ENCODE measurements at places on chromosomes 1 and 21.

GRCh38 chr1:87236585-87236984, 92.1 kb upstream of the LMO4 start:
- no peak for DNase-seq

DNA sequence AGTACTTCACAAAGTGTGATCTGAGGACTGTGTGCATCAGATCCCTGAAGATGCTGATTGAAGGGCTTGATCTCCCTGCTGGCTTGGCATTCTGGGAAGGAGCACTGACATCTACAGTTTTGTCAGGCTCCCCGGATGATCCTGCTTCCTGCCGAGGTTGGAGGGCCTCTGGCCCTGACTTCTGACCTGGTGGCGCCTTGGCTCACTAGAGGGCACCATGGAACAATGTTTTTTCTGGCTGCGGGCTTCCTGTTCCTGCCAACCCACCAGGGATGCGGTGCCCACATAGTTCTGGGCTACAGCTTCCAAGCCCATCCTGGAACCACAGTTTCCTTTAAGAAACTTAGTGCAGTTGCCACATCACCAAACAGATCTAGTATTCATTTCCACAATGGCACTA, 38.8 kb upstream of the RASAL2 start:
- DNase-seq: no peak

- DNase-seq: no peak
These were observed 151.5 kb downstream of the PEX14 start for GRCh38 chr1:10626131-10626731.

GRCh38 chr1:241413386-241413785, 56.4 kb upstream of the RGS7 start:
- DNase-seq: no peak

DNA sequence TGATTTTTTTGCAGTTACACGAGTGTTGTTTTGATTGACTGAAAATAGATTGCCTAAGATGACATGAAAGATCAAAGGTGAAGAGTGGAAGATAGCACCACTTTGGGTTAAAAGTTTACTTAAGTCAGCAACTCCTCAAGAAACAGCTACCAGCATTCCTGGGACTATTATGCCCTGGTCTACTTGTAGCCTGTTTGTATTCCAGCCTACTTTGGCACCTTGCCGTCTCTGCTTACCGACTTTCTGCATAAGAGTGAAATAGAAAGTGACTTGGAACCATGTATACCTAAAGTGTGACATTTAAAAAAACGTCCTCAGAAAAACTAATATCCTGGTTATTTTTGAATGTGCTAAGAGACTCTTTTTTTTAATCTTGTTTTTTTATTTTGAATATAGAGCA, 631.5 kb upstream of the PTBP2 start:
- DNase-seq: no peak

DNA sequence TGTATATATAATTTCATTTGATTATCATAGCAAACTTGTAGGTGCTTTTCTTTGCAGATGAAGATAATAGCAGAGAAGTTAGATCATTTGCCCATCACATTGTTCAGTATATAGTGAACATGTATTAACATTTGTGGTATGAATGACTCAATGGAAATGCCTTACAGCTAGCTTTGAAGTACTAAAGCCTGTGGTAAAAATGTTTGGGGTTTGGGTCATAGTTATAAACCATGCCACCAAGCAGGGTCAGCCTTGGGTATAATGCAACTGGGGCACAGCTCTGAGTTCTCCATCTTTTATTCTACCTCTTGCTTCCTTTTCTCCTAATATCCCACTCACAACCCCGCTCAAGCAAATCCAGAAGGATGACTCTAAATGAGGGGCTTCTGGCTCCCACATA, 141.6 kb downstream of the KCNT2 start:
- DNase-seq: no peak

DNA sequence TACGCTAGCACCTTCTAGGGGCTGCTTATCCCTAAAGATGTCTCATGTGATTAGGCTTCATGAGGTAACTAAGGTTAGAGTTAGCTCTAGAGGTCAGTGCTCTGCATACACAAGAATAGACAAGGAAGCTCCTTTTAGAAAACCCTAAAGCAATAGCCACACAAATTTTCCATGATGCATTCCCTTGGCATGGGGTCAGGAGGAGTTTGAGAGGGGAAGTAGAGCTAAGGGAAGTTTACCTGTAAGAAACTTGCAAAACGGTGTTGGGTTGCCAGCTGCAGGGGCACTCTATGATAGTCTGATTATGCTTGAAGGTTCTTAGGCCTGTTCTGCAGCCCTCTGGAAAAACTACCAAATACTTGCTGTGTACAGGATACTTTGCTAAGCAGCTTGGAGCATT, 39.0 kb upstream of the A3GALT2 start:
- no peak for DNase-seq

DNA sequence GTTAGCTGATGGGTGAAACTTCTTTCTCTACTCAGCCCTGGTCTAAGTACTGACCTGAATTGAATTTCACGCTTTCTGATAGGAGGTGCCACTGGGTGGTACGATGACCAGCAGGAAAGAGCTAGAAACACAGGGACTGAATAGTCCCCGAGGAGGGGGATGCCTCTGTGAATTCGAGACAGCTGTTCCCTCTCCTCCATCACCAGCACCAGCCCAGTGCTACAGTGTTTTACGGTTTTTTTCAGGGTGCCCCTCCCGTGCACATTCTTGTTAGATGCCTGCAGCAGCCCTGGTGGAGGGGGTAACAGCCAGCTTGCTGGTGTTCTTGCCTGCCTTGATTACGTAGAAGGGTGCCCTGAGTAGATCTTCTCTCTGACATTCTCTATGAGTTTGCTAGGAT, 7.1 kb downstream of the HUNK start:
- no peak for DNase-seq

DNA sequence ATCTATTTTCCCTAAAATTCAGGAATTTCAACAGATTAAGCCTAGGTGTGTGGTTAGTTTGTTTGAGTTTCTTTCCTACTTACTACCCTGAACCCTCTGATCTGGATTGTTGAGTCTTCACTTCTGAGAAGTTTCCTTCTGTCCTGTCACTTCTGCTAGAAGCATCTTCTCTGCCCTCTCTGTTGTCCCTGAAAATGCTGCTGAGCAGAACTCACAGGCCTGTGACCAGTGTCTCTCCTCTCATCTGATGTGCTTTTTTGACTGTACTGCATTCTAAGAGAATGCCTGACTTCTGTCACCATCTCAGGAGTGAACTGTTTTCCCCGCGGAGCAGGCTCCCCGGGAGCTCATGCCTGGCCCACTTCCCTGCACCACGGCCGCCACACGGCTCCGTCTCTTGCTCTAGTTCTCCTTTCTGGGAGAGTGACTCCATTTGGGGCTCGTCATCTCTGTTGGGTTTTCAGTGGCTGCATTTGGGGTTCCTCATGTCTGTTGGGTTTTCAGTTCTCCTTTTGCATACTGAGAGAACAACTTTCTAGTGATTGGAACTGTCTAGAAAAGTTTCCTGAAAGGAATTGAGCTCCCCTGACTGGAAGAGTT, 77.9 kb downstream of the POFUT2 start:
- no peak for DNase-seq

DNA sequence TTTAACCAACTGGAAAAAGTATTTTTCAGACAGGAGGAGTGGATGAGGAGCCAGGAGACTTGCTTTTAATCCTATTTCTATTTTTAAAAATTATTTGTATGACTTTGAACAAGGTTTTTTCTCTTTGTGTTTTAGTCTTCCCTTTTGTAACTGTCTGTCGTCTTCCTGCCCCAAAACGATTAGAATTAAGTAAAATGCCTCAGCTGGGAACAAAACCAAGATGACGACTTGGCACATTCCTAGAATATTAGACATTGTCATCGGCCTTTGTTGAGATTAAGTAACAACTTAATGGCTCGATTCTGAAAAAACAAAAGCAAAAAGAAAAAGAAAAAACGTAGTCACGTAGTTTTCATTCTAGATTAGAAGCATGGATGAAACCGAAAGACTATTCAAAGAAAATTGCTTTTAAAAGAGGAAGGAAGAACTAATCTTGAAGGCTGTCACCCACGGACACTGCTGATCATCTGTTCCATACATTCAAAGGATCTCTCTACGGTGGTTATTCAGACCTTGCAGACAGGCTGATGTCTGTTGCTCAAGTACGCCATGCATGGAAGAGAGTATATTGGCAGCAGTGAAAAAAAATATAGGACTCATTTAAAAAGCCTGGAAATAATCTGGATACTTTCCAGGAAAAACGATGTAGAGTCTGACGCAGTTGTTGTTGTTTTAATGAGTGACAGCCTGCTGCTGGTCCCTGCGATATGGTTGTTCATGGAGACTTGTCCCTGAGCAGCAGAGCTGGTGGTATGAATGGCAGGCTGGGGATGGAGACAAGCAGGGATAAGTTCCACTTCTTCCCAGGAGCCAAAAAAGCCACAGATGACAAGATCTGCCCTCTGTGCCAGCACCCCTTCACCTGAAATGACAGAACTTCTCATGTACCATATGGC, 16.8 kb downstream of the GNG4 start:
- no peak for DNase-seq

GRCh38 chr1:42379794-42380585, 602 bp upstream of the RIMKLA start:
- no peak for DNase-seq

- no peak for DNase-seq
These were observed 64.0 kb downstream of the CHD5 start for GRCh38 chr1:6116137-6116536.

GRCh38 chr1:226809785-226810571, 60.4 kb upstream of the PSEN2 start:
- DNase-seq: no peak

DNA sequence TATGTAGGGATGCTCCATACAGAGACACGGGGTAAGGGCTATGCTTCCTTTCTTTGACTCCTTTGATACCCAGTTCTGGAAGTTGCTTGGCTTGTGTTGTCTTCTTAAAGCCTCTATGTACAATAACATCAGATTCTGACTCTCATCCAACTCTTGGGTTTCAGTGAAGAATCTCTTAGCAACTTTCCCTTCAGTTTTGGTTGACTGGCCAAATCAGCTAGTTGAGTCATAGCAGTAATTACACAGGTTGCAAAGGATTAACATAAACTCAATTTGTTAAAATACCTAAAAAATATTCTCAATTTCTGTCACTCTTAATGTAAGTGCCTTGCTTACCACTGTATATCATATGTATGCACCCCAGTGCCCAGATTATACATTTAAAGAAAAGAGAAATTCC, 9.2 kb downstream of the CD1E start:
- no peak for DNase-seq

- no peak for DNase-seq
These were observed 9.7 kb upstream of the COL6A2 start for GRCh38 chr21:46088189-46088588.

- DNase-seq: no peak
These were observed 44.6 kb downstream of the MAN1C1 start for GRCh38 chr1:25661043-25661815.

GRCh38 chr1:171434717-171435346, 50.5 kb upstream of the PRRC2C start:
- peak; percentile 8 for DNase-seq

- no peak for DNase-seq
These were observed 8.7 kb downstream of the RRP1 start for GRCh38 chr21:43797925-43798715.

GRCh38 chr1:231778009-231778719, 151.6 kb downstream of the DISC1 start:
- no peak for DNase-seq

- DNase-seq: no peak
These were observed 4.5 kb downstream of the CYP4A11 start for GRCh38 chr1:46936788-46937187.

DNA sequence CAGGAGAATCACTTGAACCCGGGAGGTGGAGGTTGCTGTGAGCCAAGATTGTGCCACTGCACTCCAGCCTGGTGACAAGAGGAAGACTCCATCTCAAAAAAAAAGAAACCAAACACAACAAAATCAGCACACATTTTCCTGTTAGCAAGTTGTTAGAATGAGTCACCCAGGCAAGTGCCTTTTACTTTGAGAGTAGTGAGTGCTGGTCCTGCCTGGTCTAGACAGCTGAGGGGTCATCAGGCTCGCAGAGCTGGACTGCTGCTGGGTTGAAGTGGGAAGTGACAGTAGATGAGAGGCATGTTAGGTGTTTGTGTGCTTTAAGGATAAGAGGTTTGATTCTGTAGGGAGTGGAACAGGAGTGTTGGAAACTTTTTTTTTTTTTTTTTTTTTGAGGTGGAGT, 31.9 kb downstream of the GNPAT start:
- no peak for DNase-seq

DNA sequence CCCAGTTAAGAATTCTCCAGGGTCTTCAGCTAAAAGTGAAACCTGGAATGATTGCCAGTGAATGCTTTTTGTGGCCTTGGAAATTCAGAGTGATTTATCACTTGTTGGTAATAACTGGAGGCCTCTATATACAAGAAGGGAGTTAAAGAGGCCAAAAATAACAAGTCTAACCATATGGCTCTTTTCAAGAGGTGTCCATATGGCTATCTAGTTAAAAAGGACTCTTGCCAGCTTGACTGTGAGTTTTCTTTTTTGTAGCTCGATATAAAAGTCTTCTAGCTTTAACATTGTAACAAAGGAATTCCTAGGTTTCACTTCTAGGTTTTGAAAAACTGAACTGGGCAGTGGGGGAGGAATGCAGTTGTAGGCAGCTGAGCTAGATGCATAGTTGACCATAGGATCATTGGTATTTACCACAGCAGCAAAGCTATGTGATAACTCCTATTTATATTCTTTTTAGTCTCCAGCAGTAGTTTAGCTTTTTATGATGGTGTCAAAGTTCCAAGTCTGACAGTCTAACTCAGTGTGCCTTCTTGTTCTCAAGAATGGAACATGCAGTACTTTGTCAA, 44.4 kb downstream of the CACHD1 start:
- no peak for DNase-seq

DNA sequence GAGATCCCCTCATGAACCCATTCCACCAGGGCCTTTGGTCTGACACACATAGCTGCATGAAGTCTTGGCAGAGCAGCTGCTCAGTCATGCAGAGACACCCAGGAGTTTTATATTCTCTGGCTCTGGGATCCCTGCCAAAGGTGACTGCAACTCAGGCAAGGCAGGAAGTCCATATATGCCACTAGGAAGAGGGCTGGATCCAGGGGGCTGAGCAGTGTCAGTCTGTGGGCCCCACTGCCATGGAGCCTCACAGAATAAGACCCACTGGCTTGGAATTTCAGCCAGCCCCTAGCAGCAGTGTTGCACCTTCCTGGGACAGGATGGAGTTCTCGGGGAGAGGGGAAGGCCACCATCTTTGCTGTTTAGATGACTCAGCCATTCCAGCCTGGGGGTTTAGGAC, 199.7 kb downstream of the TBX15 start:
- DNase-seq: no peak

- no peak for DNase-seq
These were observed 49.3 kb upstream of the RABGAP1L start for GRCh38 chr1:174110053-174110452.

GRCh38 chr1:205066141-205066818, 18.0 kb downstream of the TMEM81 start:
- DNase-seq: no peak
